ENCODE measurements at places on chromosomes 3 and 15.

GRCh38 chr3:194136519-194137007 lies 615 bp downstream of the HES1 start:
- DNase-seq, result no peak

GRCh38 chr3:187960820-187961219 lies 193.1 kb upstream of the LPP start:
- no peak for DNase-seq

DNA sequence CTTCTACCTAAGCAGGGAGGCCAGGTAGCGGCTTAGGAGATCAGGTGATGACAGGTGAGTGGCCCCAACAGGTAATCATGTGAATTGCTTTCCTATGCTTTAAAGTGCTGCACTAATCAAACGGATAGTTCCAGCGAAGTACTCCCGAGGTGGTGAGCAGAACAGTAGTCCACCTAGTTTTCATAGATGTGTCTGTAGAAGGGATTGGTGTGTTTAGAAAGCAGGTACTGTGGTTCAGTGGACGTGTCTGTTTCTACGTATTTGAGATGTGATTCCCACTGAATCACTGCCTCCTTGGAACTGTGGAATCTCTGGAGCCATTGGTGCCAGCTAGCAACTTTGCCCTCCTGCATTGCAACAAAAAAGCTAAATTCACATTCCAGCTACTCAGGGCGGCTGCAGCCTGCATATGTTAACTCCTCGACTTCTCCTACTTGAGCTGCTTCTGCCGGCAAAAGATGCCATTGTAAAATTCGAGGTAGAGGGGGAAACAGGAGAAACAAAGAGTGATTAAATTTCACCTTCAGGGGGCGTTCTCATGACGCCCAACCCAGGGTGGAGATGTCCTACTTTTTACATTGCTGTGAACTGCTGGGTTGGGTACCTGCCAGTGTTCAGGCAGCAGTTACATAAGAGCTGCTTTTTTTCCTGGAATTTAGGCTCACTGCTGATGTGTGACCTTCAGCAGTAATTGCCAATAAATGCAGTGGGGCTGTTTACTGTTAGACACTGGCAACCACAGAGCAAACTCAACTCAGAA lies 227.3 kb downstream of the ITPR1 start:
- no peak for DNase-seq

DNA sequence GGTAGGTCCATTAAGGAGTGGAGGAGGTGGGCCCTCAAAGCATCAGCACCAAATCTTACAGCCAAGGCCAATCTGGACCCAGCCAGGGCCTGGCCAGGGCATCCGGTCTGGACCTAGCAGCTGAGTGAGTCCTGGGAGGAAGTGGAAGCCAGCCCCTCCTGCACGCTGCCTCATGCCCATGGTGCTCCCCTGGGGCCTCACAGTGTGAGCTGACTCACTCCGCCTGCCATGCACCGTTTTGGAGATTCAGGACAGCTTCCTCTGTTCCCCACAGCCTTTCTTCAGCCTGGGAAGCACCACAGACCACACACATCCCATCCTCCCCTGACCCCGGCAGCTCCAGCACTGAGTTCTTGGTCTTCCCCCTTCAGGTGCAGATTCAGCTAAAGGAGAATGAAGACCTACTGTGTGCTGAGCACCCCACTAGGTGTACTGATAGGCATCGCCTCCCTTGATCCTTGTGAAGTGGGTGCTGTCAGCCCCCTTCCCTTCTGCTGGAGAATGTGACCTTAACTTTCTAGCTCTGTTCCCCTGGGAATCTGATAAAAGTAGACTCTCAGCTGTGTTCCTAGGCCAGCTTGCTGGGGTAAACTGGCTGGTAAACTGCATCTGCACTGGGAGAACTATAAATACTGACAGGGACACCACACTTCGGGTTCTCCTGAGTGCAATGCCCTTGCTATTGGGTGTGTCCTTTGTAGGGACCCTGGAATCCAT lies 36.8 kb upstream of the SEC13 start:
- no peak for DNase-seq

- DNase-seq, result no peak
These were observed 129.8 kb downstream of the OSBPL10 start for GRCh38 chr3:31851278-31851677.

- DNase-seq, result no peak
These were observed 240.7 kb downstream of the SHOX2 start for GRCh38 chr3:157865352-157866000.

GRCh38 chr3:110576960-110577359 lies 494.7 kb upstream of the NECTIN3 start:
- no peak for DNase-seq

GRCh38 chr3:171181907-171182690 lies 155.6 kb upstream of the SLC2A2 start:
- DNase-seq, result no peak

- DNase-seq, result no peak
These were observed 28.8 kb downstream of the NBEAL2 start for GRCh38 chr3:47008234-47008796.

All from NCI-H1694 (cell line).